ENCODE measurements at places on chromosomes 7 and 10.

DNA sequence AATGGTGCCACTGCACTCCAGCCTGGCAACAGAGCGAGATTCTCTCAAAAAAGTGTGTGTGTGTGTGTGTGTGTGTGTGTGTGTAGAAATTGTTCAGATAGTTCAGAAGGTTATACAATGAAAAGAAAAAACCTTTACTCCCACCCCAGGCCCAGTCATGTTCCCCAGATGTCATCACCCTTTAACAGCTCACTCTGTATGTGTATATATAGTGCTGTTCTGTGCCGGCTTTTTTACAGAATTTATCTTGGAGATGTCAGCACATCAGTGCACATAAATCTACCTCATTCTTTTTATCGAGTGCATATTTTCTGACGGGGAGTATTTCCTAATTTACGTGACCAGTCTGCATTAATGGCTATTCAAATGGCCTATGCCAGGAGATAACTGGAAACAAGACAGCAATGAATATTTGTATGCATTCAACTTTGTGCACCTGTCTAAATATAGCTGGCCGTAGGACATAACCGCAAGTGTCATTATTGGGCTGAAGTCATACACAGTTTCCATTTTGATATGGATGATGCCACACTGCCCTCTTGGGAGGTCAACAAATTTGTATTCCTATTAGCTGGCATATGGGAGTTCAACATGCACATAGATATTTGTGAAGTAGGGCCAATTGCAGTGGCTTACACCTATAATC, 11.7 kb downstream of the NIPSNAP2 start:
- DNase-seq: no peak

- no peak for DNase-seq
These were observed 64.8 kb upstream of the MEOX2 start for GRCh38 chr7:15751191-15751701.

- no peak for DNase-seq
These were observed 34.5 kb downstream of the SPDYE17 start for GRCh38 chr7:76997381-76998284.

DNA sequence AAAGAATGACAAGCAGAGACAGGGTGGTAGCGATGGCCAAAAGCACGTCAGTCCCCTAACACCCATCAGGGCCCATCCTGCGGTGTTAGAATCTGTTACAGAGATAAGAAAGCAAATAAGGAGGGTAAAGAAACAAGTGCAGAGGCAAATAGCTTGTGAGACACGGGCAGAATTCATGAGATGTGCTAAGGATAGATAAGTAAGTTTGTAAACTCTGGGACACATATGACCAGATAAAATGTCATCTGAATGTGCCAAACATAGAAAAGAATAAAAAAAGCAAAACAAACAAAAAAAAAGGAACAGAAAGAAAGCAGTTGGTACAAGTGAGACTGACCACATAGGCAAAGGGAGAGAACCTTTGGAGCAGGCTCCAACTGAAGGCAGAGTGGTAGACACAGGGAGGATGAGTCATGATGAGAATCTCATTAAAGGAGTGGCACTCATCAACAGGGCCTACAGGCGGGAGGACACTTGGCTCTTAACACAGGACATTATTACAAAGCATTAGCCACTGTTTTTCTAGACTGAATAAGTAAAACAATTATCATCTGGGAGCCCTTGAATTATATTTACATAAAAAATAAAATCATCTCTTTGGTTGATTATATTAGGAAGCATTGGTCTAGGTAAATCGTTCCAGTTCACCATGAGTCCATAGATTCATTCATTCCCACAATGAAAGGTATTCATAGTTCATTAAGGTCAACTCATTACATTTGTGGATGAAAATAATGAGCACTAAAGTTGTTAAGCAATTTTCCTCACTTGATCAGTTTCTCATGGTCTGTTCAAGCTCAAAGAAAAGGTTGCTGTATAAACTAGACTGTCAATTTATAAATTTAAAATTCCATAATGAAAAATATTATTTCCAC, 21.5 kb upstream of the EPHB6 start:
- DNase-seq: no peak

DNA sequence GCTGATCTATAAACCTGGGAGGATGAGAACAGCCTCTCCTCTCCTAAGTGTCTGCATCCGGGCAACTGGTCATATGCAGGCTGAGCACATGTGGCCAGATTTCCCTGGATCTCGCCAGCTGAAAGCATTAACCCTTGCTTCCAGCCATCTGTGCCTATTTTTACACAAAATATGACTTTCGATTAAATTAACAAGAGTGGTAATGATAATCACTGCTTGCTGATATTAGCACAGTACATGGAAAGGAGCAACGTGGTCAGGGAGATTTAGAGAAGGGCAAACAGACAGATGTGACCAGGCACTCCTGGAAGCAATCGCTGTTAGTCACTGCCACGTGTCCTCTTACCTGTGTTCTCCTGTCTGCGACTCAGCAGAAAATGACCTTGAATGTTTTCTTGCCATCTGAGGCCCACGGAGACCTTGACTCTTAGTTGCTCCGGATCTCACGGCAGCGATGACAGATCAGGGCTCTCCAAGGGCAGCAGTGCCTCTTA, 59.5 kb upstream of the NPTX2 start:
- DNase-seq: no peak

DNA sequence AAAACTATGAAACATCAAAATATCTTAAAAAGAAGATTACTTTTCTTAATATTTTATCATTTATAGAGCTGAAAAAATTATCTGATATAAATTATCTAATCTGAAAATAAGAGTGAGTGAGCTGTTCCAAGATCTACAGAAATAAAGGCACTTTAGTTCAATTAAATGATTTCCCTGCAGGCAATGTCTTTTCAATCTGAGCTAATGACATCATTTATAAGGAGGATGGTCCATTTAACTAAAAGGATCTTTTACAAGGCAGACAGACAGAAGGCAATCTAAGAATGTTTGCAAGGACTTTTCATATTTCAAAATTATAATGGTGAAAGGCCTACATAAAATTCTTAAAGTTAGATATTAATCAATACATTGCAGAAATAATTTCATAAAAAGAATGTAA, 71.8 kb downstream of the SKAP2 start:
- no peak for DNase-seq

GRCh38 chr10:43888586-43888985, 239.9 kb upstream of the ZNF32 start:
- DNase-seq: no peak

DNA sequence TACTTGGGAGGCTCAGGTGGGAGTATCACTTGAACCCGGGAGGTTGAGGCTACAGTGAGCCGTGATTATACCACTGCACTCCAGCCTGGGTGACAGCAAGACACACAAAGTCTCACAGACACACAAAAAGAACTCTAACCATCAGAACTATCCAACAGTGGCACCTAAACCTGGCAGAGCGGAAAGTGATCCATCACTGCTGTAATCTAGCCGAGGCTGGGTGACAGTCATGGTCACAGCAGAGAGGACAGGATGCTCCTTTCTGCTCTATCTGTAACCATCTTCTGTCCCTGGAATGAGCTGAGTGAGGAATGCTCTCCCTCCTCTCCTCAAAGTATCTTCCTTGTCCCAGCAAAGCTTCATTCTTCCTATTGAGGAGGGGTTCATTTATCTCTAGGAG, 656.6 kb downstream of the LRMDA start:
- DNase-seq: no peak

GRCh38 chr10:73956476-73957359, 41.2 kb upstream of the VCL start:
- peak; percentile 2 for DNase-seq

DNA sequence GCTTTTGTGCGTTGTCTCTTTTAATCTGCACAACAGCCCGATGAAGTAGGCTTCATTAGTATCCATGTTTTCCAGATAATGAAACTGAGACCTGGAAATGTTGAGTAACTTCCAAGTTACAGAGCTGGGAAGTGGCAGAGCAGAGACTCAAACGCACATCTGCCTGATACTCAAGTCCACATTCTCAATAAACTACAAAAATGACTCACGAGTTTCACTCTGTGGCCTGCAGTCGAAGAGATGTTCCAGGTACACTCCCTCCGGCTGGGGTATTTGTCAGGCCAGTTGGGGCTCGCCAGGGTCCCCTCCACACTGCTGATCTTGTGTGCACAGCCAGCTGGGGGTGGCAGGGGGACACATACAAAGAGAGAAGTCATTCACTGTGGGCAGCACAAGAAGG, 17.7 kb upstream of the OPALIN start:
- DNase-seq: no peak

DNA sequence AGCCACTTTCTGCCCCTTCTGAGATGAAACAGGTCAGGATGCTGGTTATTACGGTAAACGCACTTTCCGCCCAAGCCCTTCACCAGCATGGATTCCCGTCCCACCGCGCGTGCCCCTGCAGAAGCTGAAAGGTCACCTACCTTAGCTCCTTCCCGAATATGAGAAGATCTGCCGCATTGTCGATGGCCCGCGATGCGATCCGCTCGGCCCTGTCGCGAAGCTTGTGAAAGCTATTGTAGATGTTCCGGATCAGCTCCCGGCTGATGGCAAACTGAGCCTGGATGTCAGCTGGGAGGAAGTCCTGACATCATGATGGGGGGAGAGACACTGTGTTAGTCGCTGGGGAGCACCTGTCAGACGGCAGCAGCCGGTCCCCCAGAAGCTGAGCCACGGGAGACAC, 22.1 kb downstream of the NUDT1 start:
- no peak for DNase-seq

Measured in stimulated activated CD8-positive, alpha-beta memory T cell treated with anti-CD3 and anti-CD28 coated beads, Interleukin-15, amount 100 ng/mL, for 48 hours (primary cell).